ENCODE measurements at places on chromosomes 4 and X.
A peak's percentile ranks its signal among the peaks of the same experiment; 100 is the strongest.

DNA sequence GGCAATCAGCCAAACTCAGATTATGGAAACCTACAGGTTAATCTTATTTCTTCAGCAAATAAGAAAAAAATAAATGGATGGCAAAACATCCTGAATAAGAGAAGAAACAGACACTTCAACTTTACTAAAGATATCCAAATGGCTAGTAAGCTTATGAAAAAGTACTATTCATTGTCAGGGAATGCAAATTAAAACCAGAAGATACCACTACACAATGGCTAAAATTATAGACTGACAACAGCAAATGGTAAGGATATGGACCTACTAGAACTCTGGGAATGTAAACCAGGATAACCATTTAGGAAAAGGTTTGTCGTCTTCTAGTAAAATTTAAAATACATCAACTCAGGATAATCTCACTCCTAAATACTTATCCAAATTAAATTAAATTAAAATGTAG lies 24.3 kb downstream of the GRSF1 start:
- no peak for DNase-seq

- DNase-seq = no peak
Observed at GRCh38 chr4:184870718-184871117, 45.0 kb upstream of the ACSL1 start.

DNA sequence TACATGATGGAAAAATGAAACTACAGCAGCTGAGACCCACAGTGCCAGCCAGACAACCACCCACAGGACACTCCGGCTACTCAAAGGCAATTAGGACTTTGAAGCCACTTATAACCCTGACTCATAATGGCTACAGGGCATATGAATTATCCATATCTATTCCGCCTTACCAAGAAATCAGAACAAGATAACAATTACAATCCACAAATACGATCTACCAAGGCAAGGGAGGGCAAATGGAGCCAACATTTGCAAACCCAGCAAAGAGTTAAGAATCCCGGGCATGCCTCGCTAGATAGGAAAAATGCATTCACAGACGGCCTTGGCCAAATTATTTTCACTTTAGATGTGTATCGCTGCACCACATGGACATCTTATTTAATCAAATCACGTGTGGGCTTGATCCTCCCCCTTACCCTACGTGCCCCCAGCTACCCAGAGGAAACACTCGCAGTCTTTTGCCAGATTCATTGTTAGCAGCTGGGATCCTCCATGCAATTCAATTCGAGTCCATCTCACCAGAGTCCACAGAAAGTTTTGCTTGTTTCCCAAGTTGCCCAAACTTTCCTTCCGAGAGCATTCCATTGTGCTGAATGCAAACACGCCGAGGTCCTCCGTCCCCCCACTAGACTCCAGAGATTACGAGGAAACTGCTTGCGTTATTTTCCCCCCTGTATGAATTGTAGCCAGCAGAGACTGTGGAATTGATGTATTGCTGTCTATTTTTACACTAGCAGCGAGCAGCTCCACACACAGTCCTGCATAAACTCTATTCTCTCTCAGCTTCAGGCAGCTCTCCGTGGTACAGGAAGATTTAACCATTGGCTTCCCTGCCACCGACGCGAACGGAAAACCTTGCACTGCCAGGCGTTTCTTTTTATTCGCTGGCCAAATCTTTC lies 1.2 kb downstream of the PPARGC1A start:
- peak; percentile 55 for DNase-seq

- DNase-seq = no peak
Observed at GRCh38 chr4:75907966-75908365, 5.7 kb upstream of the PPEF2 start.

DNA sequence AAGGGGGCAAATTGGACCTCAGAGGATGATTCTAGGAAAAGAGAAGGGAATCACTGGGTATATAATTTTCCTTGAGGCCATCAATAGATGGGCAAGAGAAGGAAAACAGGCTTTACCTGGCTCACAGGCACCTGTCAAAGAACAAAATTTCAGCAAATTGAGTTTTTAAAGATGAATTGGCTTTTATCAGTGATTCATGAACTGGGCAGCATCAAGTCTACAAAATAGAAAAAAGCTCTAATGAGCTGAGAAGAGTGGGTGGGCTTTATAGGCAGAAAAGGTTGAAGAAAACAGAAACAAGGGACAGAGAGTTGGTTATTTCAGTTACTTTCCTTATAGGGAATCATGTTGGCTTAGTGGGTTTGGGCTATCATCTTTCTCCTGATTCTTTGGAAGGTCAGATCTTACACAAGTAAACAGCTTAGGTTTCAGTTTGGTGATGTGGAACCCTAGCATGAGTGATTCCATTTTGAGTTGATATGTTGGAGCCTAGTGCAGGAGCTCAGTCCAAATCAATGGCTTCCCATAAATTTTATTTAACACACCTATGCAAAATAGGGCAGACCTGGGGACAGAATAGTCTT lies 120.7 kb upstream of the MED14 start:
- no peak for DNase-seq

GRCh38 chr4:108533245-108533844 lies 87.0 kb upstream of the RPL34 start:
- DNase-seq = no peak
